ENCODE measurements at places on chromosomes 5 and 9.

- peak; percentile 43 for DNase-seq
These were observed 16.2 kb downstream of the ATPSCKMT start for GRCh38 chr5:10233505-10233904.

DNA sequence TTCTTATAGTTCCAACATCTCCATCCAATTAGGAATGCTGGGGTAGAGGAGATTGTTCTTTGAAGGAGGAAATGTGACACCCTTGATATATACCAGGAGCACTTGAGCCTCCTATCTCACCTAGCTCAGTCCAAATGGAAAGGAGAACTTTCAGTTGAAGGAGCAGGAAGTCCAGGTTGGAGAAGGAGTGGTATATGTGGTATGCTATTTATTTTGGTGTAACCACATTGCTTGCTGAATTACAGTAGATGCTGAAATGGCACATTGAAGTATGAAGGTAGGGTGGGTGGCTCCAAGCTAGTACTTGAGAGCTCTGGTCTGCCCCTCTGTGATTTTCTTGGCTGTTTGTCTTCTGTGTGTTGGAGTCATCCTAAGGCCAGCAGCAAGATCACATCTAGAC, 6.1 kb downstream of the CSNK1G3 start:
- no peak for DNase-seq

DNA sequence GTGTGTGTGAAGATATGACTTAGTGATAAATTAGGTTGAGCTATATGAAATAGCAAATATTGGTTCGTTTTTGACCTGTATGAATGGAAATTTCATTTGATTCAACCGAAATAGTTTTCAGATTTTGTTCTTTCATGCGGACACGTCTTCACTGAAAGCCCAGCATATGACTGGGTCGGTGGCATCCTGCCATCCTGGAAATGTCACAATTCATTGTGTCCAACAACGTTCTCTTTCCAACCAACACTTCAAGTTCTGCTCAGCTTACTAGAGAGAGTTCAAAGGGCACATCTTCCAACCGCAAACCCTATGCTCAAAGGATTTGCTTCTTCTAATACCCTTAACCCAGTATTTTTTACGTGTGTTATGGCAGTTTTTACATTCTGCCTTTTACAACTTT, 252.5 kb downstream of the NTRK2 start:
- no peak for DNase-seq

- DNase-seq = no peak
These were observed 36.4 kb downstream of the LARP1 start for GRCh38 chr5:154791535-154791934.

DNA sequence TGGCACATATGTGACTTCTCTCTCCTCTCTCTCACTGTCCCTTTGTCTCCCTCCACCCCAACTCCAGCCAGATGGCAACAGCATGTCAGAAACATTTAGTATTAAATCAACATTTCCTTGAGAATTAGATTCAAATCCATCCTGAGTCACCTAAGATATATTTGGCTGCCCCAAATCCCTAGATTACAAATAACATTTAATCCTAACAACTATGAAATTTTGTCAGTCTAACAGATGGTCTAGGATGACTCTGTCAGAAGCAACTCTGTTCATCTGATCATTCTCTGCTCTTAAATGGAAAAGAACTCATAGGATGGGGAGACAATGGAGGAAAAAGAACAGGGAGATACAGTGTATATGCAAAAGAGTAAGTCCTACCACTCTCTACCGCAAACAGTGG, 201.2 kb downstream of the TSSK1B start:
- no peak for DNase-seq

- DNase-seq = no peak
These were observed 11.8 kb downstream of the RGMB start for GRCh38 chr5:98785244-98785643.

- DNase-seq = no peak
These were observed 679 bp downstream of the B4GALT1 start for GRCh38 chr9:33166231-33167083.

DNA sequence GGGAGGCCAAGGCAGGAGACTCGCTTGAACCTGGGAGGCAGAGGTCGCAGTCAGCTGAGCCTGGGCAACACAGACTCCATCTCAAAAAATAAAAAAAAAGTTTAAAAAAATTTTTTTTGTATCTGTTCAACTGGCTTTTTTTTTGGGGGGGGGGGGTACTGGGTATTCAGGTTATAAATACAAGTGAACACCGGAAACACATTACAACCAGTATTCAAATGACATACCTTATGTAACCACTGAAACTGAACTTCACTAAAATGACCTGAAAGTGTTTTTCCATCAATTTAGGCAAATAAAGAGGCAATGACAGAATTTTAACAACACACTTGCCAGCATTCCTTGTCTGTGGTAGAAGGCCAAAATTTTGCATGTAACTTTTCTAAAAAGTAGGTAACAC, 33.5 kb downstream of the STRBP start:
- DNase-seq = no peak

DNA sequence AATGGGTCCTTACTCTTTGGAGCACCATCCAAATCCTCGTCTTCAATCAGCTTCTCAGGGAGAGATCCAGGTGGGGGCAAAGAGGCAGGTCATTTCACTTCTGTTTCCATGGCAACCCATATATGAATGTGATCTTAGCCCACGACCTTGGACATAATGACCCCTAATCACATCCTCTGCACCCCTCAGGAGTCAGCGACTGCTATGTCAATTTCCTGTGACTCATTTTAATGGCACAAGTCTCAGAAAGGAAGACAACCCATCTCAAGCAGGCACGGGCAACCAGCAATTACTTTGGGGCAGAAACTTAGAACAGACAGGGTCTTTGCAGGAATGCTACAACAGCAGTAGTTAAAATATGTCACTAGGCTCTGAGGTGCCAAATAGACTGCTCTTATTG, 591.2 kb downstream of the TLR4 start:
- DNase-seq = no peak

- no peak for DNase-seq
These were observed 8.5 kb upstream of the TNFSF8 start for GRCh38 chr9:114938687-114939575.

DNA sequence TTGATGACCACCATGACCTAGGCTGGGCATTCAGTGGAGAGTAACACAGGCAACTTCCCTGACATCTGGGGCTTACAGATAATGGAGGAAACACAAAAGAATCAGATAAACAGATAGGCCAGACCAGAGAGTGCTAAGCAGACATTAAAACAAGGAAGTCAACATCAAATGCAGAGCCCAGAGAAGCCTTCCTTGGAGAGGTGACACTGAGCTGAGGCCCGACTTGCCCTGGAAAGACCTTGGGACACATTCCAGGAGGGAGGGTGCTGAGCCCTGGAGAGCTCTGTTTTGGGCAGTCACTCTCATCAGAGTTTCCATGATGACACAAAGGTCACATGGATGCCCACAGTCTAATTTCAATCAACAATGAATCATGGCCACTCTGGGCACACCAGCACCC, 31.9 kb upstream of the C5orf58 start:
- no peak for DNase-seq

DNA sequence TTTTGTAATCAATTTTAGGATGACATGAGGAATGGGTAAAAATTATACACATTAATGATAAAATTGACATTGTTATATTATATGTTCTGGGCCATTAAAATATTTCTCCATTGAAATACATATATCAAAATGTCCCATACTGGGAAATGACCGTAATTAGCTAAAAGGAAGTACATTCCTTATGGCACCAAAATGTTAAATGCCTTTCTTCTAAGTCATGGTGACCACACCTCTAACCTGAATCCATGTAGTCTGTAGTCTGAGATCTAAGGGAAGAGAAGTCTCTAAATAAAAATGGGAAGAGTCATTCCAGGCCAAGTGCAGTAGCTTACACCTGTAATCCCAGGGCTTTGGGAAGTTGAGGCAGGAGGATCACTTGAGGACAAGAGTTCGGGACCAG, 10.0 kb upstream of the GDA start:
- DNase-seq = no peak

DNA sequence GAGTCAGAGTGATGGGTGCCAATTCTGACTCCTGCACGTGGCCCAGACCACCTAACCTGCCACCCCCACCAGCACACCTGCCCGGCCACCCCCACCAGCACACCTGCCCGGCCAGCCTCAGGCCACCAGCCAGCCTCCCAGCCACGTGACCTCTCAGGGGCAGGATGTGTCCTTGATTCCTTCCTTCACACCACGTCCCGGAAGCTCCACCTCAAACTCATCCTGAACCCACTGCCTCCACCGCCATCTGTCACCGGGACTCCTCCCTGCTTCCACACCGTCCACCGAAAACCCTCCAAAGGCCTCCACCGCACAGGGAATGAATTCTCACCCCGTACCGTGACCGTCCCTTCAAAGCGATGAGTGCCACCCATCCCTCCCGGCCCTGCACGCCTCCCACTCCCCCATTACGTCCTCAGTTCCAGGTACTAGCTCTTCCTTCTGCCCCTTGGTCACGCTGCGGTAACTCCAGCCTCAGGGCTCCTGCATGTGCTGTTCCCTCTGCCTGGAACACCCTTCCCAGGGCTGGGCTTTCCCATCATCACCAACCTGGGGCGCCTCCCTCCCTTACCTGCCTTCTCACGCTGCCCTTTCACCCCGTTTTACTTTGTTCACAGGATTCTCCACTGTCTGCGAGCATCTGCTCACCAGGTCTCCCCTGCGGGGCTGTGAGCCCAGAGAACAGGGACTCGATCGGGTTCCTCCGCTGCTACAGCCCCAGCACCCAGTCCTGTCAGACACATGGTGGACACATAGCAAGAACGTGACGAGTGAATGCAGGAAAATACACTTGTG, 82.9 kb downstream of the ADAMTS2 start:
- DNase-seq = no peak

- DNase-seq = no peak
These were observed 141.4 kb downstream of the EBF1 start for GRCh38 chr5:158958021-158958994.

GRCh38 chr5:6686915-6687409, 26.3 kb upstream of the TENT4A start:
- DNase-seq = no peak

- DNase-seq = no peak
These were observed 1.1 kb upstream of the SPIN1 start for GRCh38 chr9:88387036-88387551.

DNA sequence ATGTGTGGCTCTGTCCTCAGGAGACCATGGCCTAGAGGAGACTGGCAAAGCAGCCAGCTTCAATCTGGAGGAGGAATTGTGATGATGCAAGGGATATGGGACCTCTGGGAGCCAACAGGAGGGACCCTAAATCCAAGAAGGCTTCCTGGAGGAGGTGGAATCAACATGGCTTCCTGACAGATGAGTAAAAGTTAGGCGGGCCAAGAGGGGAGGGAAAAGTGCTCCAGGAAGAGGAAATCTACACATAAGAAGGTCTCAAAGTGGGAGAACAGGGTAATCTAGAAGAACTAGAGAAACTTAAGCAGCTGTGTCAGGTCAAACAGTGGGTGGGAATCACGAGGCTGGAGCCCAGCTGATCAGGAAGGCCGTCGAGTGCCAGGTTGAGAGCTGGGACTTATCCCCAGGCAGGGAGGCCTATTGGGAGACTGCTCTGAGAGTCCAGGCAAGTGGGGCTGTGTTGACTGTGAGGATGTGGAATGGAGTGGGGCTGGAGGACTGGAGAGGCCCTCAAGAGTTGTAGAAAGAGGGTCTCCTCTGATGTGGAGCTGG, 119.1 kb downstream of the C9orf50 start:
- DNase-seq = no peak

DNA sequence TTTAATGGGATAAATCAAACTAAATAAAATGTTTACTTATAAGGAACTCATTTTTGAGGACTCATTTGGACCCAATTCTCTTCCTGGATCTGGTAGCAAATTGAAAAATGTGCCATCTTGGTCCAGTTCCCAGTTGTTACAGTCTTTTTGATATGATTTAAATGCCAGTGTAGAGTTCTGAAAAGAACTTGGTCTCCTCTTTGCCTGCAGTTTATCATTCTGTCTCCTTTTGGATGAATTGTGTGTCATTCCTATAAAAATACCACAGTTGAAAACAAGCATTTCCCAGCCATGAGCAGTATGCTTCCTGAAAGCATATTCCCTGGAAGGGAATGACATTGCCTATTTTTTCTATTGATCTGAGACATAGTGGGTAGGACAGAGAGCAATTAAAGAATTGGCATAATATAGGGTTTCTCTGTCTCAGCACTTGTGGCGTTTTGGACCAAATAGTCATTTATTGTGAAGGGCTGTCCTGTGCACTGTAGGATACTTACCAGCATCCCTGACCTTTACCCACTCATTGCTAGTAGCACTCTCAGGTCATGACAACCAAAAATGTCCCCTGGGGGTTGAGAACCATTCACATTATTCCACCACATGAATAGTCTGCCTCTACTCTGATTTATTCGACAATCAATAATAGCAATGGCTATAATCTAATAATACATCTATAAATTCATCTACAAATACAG, 181.8 kb downstream of the NXNL2 start:
- DNase-seq = no peak

GRCh38 chr9:37752642-37753488, 740 bp upstream of the TRMT10B start:
- DNase-seq = no peak

DNA sequence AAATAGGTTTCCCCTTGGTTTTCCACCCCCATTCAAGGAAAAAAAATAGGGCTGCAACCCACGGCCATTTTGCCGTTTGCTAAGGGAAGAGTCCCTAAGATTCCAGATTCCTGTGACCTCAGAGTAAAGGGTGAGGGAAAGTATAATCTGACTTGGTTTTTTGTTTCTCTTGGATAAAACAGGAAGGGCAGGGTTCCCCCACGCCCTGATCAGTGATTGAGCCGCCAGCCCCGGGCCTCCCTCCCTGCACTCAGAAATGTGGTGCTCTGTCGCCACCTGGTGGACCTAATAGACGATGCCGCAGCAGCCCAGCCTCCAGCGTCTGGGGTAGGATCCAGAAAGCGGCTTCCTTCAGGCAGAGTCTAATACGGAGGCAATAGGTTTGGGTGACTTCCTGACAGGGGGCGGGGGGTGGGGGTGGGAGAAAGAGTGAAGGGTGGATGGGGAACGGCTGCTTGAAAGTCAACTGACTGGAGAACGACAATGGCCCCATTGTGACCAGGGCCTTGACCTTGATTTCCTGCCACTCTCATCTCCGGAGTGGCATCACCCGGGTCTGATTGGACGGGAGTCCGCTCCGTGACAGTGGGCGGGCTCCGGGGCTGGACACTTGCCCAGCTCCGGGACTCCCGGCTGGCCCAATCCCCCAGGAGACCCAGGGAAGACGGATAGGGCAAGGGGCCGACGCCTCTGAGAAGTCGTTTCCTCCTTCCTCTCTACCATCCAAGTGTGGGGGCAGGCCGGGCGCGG, 17.8 kb upstream of the CYSTM1 start:
- peak; percentile 93 for DNase-seq

- DNase-seq = no peak
These were observed 93.8 kb downstream of the ANKRD18A start for GRCh38 chr9:38526591-38526990.

GRCh38 chr9:116002624-116003023, 151.0 kb upstream of the PAPPA start:
- DNase-seq = no peak
